ENCODE measurements at places on chromosomes 7 and 10. TPM values are rescaled to one million over a fixed set of nuclear protein-coding genes. Genes with fewer than 3 reads are reported as not detected.

- no peak for DNase-seq
Measured at GRCh38 chr10:96992721-96993120, 160.6 kb downstream of the LCOR start.

NCF1 gene
- total RNA-seq, result 3.9 TPM

GRCh38 chr7:127667017-127667670 is 15.2 kb downstream of the SND1 start:
- DNase-seq, result no peak

DNA sequence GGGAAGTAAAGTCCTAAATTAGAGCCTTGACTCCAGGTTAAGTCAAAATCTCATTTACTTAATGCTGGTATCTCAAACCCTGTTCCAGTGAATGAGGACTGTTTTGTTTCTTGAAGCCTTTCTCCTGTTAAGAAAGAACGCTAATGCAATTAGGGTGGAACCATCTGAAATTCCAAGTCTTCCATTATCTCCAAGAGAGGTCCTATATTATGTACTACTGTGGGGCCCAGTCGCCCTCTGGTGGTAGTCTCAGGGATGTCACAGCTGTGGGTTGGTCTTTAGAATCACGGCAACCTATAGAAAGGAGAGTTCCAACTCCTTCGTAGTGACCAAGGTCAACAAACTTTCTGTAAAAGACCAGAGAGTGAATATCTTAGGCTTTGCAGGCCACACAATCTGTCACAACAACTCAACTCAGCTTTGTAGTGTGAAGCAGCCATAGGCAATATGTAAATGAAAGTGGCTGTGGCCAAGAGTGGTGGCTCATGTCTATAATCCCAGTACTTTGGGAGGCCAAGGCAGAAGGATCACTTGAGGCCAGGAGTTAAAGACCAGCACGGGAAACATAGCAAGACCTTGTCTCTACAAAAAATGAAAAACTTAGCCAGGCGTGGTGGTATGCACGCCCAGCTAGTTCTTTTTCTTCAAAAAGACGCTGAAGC is 9.3 kb downstream of the RPP38 start:
- peak; percentile 31 for DNase-seq

APBB1IP gene
- total RNA-seq, result 7.9 TPM

CPA4 gene
- 8.6 TPM for total RNA-seq

NEUROD6 gene
- total RNA-seq, result not detected

C10orf67 gene
- 0.08 TPM for total RNA-seq

PLXNA4 gene
- total RNA-seq, result 0.44 TPM
